Activated CD4-positive, alpha-beta T cell treated with anti-CD3 and anti-CD28 coated beads for 36 hours (primary cell): ENCODE measurements at places on chromosomes 5 and 9. TPM values are rescaled to one million over a fixed set of nuclear protein-coding genes. Genes with fewer than 3 reads are reported as not detected.

GRCh38 chr5:8239198-8239597 lies 370.2 kb downstream of the MTRR start:
- no peak for DNase-seq

- DNase-seq = no peak
Measured at GRCh38 chr9:114243240-114243639, 79.7 kb upstream of the ORM1 start.

LCN9 gene
- not detected for total RNA-seq

DNA sequence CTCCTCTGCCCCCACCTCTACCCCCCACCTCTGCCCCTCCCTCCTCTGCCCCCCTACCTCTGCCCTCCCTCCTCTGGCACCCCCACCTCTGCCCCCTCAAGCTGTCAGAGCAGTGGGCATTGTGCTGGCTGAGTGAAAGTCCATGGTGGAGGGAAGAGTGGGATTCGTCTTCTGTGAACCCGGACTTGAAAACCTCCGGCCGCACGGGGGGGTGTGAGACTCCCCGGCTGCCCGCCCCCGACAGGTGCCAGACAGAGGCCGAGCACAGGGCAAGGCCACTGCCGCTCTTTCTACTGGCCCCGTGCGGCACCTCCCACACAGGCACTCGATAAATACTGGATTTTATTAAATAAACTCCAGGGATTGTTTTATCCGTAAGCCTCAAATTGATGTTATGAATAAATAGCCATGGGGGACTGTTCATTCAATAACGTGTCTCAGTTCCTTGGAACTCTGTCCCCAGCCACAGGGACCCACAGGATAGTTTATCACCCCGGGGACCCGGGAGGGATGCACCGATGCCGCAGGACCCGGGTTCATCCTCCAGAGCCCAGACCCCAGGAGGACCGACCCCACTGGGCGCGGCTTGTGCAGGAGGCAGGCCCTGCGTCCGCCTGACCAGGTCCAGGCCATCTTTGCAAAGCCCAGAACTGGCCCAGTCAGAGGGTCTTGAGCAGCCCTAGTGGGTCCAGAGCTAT lies 2.6 kb upstream of the QRFP start:
- no peak for DNase-seq

GRCh38 chr5:31470608-31471007 lies 61.3 kb downstream of the DROSHA start:
- DNase-seq = no peak

DNA sequence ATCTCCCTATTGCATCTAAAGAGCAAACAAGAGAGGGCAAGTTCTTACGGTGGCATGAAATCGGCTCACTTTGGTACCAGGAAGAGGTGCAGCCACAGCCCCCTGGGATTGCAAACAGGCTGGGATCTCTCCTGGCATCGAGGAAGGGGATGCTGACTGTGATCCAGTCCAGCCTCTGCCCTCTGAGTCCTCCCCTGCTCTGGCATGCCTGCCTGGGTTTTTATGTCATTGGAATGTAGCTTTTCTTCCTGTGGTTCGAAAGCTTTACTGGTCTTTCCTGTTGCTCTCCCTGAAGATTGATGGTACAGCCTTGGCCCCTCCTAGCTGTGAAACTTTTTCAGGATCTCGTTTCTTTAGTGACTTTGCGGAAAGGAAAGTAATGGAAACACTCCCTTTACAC lies 6.6 kb downstream of the SLC46A2 start:
- DNase-seq = no peak

KIF3A gene
- total RNA-seq = 7.1 TPM

GRCh38 chr5:132067451-132067850 lies 6.1 kb upstream of the CSF2 start:
- DNase-seq = no peak

HNRNPA0 gene
- total RNA-seq = 18.9 TPM

- DNase-seq = no peak
Measured at GRCh38 chr9:87020169-87020950, 73.1 kb upstream of the GAS1 start.

GRCh38 chr5:126099077-126099476 lies 324.1 kb upstream of the GRAMD2B start:
- DNase-seq = no peak

DNA sequence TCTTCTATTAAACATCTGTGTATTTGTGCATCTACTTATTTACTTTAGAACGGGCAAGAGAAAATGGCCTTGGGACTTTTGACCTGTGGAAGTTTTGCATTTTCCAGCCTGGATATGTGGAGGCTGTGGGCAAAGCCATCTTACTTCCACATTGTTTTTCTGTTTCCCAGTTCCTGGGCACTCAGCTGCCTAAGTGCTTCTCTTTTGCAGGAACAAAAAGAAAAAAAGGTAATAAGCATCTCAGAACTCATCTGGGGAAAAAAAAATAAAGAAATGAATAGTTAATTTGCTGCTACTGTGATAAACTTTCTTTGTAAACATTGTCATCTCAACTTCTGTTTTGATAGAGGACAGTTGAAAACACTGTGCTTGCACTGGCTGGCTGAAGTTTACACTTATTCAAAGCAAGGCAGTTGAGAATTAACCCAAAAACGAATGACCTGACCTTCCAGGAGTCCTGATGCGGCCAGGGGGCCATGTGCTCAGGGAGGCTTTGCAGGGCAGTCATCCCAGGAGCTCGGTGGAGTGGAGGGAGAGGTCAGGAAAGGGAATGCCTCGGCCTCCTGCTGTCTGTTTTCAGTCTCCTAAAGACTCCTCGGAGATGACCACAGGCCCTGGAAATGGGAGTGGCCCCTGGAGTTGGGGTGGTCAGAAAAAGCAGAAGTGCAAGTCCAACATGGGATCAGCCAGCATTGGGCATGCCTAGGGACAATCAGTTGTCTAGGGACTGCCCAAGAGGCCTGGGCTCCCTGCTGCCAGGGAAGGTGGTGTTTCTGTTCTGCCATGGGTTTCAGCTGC lies 75.5 kb downstream of the RAI14 start:
- no peak for DNase-seq

GRCh38 chr5:387491-388265 lies 55.3 kb upstream of the EXOC3 start:
- no peak for DNase-seq

DNA sequence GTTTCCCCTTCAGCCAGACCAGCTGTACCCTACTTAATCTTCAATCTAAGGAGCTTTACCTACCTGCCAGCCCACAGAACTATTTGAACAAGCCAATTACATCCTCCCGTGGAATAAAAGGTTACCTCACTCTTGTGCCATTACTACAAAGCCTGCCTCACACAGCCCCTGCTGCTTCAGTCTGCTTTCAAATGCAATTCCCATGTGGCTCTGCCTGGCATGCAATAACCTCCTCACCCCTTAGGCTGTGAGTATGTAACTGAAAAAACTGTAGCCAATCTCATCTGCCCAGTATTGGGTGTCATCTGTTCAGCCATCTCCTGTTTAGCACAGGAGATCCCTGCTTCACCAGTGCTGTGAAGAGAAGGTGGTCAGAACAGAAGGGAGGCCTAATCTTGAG lies 6.1 kb upstream of the GCNT1 start:
- no peak for DNase-seq

DNA sequence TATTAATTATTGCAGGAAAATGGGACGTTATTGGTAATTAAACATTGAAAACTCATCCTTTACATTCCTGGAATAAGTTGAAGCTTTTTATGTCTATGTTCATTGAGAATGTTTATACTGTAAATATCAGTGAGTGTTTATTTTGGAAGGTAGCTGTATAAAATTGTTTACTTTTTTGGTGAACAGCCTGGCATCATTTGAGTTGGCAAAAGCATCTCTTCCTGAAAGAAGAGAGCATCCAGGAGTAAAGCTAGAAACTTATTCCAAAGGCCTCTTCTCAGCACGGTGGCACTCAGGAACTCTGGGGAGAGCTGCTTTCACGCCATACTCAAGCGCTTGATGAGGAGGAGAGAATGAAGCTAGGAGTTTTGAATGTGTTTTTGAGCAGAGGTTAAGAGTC lies 79.9 kb downstream of the GAPVD1 start:
- DNase-seq = no peak

DNA sequence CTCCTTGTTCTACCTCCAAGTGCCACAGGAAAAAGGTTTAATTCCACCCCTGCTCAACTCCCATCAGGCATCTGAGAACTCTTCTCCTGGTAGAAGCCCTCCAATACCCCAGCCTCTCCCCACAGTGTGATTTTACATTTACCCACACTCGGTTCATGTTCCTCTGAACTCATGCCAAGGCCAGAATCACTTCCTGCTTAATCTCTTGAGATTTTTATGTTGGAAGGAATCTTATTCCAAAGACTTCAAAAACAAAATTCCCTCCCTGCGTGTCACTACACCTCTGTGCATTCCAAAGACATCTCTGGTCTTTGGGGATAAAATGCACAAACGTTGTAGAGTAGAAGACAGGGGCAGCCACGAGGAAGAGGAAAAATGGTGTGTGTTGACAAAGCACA lies 186.8 kb downstream of the ACTL7B start:
- no peak for DNase-seq

- DNase-seq = no peak
Measured at GRCh38 chr5:160469156-160470144, 47.8 kb downstream of the PTTG1 start.

CARD9 gene
- 0.98 TPM for total RNA-seq

GRCh38 chr5:148248894-148249293 lies 10.6 kb downstream of the MARCOL start:
- DNase-seq = no peak

DNA sequence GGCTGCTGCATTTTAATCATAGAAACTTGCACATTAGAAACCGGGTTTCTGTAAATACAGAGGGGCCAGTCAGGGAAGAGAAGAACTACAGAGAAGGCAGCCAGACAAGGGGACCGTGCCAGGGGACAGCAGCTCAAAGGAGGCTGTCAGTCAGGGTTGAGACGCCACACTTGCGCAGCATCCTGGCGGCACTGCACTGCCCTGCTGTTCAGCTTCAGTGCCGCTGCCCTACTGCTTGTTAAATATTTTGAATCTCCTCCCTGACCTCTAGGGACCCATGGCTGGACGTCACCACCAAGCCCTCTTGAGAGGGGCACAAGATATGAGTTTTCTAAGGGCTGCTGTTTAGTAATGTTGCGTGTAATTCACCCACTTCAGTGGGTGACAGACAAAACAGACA lies 43.6 kb upstream of the ZBTB43 start:
- no peak for DNase-seq

GRAMD2B gene
- total RNA-seq = 13.9 TPM
